Activated CD8-positive, alpha-beta memory T cell treated with anti-CD3 and anti-CD28 coated beads for 1 hour (primary cell): ENCODE measurements at places on chromosomes 11 and 22.

GRCh38 chr22:25202290-25202921 is 2.7 kb downstream of the CRYBB3 start:
- peak; percentile 19 for DNase-seq

- DNase-seq, result no peak
These were observed 60.1 kb downstream of the PARVB start for GRCh38 chr22:44084044-44084772.

DNA sequence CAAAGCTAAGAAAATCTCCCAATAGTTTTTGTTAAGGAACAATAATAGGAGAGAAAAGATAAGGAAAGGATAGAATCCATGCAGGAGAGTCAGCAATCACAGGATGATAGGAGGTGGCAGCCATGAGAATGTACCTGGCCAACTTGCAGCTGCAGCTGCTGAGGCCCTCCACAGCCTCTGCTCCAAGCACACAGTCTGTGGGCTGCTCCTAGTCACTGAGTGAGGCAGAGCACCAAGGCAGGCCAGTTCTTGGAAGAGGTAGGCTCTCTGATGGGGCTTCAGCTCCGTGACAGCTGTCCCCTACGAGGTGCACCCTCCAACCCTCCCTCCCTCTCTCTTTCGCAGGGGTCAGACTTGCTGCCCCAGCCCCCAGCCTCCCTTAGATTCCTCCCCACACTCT is 5.5 kb upstream of the KCNJ1 start:
- DNase-seq, result no peak

GRCh38 chr11:63769042-63769713 is 603 bp upstream of the ZFTA start:
- DNase-seq, result no peak

DNA sequence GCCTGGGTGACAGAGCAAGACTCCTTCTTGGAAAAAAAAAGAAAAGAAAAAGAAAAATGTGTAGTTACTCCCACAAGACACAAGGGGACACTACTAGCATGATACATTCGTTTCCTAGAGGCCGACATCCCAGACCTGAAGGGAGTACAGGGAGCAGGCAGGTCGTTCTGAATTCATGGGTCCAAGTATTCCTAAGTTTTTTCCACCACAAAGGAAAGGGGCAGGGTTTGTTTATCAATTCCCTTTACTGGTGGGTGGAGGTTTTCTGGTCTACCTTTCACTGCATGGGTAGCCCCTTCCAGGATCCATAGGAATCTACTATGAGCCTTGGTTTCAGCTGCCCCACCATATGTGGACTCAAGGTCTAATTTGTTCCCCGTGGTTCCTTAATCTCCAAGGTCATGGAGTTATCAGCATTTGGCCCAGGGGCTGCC is 11.8 kb downstream of the TIGD3 start:
- DNase-seq, result no peak

DNA sequence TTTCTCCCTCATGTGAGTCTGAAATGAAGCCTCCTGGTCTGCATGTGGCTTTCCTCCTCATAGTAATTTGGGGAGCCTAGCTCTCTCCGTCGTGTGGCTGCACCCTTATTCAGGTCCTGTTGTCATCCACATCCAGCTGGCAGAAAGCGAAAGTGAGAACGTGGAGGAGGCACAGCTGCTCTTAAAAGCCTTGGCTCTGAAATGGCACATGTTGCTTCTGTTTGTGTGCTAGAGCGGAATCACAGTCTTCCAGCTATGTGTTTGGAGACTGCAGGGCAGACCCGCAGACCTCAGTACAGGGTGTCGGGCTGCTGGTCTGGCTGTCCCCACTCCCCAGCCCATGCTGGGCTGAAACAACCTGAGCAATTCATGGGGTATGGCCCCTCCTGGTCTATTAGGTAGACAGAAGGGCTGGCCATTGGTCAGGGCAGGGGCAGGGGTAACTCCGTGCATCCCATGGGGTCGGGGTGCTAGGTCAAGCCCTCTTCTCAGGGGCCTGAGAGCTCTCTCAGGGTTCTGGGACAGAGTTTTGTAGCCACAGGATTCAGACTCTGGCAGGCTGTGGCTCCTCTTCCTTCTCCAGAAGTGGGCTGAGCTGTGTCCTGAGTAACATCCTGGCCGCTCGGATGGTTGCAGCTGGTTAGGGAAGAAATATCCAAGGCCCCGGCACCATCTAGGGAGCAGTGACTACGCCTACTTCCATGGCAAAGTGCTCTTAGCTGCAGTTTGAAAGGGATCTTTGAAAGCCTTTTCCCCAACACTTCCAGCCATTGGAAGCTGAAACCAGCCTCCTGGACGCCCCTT is 50.6 kb downstream of the C11orf96 start:
- DNase-seq, result no peak

DNA sequence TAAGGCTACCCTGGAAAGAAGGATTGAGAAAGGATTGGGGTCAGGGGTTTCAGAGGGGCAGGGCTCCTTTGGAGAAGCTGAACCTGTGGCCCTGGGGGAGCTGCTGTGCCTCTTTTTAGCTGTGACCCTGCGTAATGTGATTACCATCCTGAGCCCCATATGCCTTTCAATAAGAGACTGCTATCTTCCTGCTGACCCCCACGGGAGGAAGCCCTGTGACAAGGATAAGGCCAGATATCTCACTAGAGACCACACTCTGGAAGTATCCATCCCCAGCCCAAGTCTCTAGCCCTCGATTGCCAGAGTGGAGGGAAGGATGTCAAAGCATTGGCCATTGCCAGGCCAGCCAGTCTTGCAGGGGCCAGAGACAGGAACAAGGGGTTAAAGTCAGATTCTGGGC is 4.8 kb upstream of the SLC39A13 start:
- no peak for DNase-seq

GRCh38 chr22:24937114-24937513 is 9.4 kb downstream of the LHFPL7 start:
- DNase-seq, result no peak

DNA sequence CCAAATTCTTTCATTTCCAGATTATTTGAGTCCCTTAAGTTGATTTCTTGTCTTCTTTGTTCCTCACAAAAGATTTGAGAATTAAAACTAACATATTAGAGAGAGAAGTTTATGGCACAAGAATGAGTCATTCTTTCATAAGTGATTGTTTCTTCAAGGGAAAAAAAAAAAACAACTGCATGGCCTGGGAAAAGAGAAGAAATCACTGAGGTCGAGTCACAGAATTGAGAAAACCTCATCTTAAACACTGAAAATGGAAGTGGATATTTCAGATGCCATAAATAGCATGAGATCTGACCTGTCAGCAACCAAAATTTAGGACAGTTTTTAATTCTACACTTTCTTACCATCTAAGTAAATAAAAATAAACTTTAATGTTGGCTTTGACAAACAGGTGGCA is 87.2 kb downstream of the CWF19L2 start:
- DNase-seq, result no peak

DNA sequence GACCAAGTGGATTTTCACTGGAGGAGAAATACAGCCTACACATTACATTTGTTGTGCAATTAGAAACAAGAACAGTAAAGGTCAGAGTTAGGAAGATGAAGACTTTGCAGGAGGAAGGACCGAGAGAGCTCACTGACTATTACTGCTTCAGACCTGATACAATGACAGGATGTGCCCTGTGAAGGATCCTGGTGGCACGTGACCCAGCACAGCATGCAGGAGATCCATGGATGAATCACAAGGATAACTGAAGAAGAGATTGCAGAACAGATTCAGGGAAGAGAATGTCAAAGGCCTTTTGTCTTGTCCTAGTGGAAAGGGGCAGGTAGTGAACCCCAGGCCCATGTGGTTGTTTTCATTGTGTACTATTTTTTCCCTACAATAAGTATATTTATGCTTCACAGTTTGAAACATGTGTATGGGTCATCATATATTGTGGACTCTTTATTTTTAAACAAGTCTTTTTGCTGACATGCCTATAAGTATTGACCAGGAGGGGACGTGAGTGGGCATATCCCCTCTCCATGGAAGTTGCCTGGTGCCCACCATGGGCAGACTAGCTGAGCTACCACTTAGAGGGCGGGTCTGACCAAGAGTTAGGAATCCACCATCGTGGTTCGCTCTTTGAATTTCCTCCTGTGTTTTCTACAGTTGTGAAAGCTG is 44.3 kb downstream of the RASSF10 start:
- DNase-seq, result no peak

DNA sequence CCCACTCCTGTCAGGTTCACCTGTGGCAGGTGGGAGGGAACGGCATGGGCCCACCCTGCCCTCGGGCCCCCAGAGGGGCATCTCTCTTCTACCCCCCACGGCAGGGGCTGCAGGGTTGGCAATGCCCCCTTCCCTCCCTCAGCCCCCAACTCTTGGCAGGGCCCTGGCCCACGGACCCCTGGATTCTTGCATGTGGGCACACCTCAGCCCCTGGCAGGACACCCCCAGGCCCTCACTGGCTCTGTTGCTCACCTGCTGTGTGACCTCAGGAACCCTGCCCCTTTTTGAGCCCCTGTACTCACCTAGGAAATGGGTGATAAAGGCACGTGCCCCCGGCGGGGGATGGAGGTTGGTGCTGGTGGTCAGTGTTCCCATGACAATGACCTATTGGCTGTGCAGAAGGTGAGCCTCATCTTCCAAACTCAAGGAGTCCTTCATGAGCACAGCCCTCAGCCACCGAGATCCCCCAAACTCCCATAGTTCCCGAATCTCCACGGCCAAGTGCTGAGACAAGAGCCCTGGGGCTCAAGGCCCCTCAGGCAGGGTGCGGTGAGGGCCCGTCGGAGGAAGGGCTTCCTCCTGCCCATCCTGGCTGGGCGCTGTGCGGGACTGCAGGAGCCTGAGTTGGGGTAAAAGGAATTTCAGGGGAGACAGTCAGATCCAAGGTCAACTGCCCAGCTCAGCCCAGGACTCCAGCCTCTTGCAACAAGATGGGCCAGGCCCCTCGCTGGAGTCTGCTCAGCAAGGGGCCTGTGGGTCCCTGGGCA is 198.2 kb downstream of the IGLL1 start:
- DNase-seq, result no peak

GRCh38 chr11:19806251-19806650 is 93.6 kb downstream of the NAV2 start:
- no peak for DNase-seq

- DNase-seq, result no peak
These were observed 26.0 kb downstream of the POU2AF1 start for GRCh38 chr11:111352935-111353710.

GRCh38 chr11:108718466-108718865 is 53.6 kb downstream of the DDX10 start:
- DNase-seq, result no peak

DNA sequence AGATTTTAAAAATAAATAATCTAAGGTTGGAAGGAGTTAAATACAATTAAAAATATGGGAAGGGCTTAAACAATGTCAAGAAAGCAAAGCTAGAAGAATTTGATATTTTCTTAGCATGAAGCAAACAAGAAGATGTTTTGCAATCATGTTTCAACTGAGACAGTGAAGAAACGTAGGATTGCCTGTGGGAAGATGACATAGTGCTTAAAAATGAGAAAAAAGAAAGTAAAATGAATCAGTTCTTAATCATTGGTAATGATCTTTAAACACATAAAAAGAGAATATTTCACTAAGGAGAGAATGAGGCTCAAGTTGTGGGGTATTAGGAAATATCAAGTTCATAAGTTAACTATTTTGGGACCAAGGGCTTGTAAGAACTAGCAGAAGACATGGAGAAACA is 855.0 kb downstream of the METTL15 start:
- DNase-seq, result no peak

GRCh38 chr11:105489446-105489845 is 120.4 kb upstream of the GRIA4 start:
- no peak for DNase-seq

DNA sequence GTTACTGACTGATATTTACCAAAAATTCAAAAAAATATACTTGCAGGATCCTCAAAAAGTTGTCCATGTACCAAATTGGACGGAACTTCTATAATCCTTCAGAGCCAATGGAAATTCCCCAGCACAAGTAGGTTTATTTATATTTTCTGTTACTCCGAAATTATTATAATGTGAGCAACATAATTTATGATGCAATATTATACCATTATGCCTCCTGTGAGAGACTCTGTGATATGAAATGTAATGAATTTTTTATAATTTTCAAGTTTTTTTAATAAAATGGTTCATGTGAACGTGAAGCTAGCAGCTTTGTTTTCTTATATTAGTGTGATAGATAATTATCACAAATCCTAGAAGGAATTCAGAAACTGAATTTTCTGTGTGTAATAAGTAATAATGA is 18.2 kb downstream of the PIWIL4 start:
- no peak for DNase-seq

- DNase-seq, result no peak
These were observed 106.1 kb downstream of the SLC1A2 start for GRCh38 chr11:35313066-35313759.

DNA sequence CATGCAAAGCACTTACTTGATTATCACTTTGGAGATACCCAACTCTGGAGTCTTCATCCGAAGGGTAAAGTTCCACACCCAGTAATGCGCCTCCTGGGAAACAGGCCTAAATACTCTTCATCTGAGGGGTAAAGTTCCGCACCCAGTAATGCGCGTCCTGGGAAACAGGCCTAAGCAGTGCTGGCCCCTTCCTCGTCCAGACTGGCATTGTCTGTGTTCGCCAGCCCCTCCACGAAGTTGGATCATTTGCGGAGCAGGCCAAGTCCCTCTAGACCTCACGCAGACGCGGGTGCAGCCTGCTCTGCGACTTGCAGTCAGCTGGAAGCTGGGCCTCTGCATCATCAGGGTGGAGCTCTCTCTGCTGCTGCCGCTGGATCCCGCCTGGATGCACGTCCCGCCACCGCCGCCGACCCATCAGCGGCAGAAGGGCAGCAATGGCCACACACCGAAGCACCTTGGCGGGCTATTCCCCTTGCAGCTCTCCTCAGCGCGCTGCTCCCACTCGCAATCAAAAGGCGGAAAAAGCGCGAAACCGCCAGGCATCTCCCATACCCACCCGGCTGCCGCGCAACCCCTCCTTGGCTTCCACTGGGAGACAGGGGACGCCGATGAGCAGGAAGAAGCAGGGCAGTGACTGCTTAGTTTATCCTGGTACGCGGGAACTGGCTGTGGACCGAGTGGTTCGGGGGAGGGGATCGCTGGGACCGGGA is 34.1 kb upstream of the GLYATL1 start:
- DNase-seq, result no peak

DNA sequence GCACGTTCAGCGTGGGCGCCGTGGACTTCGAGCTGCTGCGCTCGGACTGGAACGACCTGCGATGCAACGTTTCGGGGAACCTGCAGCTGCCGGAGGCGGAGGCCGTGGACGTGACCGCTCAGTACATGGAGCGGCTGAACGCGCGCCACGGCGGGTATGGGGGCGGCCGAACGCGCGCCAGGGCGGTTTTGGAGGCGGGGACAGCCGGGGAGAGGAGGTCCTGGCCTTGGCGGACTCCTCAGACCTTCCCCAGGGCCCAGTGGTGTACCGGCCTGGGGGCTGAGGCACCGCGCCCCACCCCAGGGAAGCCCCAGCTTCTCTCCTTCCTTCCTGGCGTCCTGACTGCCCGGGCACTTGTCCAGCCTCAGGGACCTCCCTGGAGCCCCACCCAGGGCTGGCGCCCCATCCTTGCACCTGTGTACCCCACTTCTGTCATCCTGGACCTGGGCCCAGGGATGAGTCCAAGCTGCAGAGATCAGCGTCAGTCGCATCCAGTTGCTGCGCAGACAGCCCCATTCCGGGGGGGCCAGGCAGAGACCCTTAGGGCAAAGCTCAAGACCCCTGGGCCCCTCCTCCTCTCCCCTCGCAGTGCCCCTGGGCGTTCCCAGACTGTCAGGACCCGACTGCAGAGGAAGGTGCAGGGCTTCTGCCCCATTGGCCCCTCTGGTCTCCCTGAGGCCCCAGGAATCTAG is 8.0 kb downstream of the B4GALNT4 start:
- DNase-seq, result no peak

GRCh38 chr11:2118677-2119076 is 20.5 kb downstream of the IGF2 start:
- no peak for DNase-seq

- no peak for DNase-seq
These were observed 354.9 kb downstream of the JRKL start for GRCh38 chr11:96744697-96745096.

- no peak for DNase-seq
These were observed 182.3 kb downstream of the DSCAML1 start for GRCh38 chr11:117614728-117615127.
